Hematopoietic multipotent progenitor cell (in vitro differentiated cells): ENCODE measurements at places on chromosomes 16 and 17. TPM values are rescaled to one million over a fixed set of nuclear protein-coding genes. Genes with fewer than 3 reads are reported as not detected.

- DNase-seq, result peak; percentile 47
These were observed 1.7 kb upstream of the DLX3 start for GRCh38 chr17:49996495-49997300.

Gene SPEM2
- total RNA-seq, result under 0.01 TPM

- DNase-seq, result no peak
These were observed 39.1 kb upstream of the TOM1L1 start for GRCh38 chr17:54861471-54861983.

- DNase-seq, result no peak
These were observed 508 bp downstream of the MATCAP1 start for GRCh38 chr16:67183284-67183626.
